ENCODE measurements at places on chromosomes 7 and 10.

GRCh38 chr7:146290746-146291145 is 174.1 kb downstream of the CNTNAP2 start:
- no peak for DNase-seq

DNA sequence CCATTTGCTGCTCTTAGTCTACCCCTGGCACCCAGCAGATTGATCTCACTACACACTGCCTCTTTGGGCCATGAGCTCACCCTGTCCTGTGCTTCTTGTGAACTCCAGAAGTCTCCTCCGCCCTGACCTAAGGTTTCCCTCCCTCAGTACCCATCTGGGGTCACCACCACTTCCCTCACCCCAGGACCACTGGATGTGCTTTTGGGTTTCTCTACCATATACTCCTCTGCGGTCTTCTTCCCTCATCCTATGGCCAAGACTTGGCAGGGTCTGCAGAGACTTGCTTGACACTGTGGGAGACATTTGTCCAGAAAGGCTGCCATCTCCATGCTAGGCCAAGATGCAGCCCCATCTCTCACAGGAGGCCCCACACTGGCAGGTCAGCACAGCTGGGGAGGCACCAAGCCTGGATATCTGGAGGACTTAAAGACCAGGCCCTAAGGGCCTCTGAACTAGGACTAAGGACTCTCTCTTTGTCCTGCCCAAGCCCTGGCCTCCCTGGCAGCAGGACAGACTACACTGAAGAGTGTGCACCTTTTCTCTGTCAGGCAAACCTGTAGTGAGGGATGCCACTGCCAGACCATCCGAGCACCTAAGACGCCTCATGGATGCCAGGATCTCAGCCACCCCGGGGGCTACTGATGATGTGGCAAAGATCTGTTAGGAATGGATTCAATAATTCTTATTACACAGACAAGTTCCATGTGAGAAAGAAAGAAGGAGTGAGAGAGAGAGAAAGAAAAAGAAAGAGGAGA is 134.6 kb downstream of the ZNF467 start:
- DNase-seq = no peak

- DNase-seq = no peak
These were observed 2.2 kb upstream of the GRIFIN start for GRCh38 chr7:2478399-2478785.

DNA sequence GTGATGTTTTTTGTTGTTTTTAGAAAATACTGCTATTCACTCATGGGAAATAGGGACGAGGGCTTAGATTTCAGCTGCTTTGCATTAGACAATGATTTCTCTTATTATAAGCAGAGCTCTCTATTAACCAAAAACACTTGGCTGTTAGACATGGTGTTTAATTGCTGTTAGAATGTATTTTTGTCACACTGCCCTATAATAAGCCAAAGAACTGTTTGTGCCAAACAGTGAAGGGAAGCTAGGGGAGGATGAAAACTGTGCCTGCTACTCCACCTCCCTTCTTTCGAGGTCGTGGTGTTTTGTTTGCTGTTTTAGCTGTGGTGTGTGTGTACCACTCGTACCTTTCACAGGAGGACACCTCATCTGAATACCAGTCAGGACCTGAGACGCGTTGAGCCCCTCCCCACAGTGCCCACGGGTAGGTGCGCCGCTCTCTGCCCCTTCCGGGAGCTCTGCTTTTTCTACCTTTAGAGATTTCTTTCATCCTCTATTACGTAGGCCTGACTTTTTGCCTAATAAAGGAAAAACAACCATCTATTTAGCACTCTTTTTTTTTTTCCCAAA is 57.9 kb downstream of the CUX1 start:
- no peak for DNase-seq

DNA sequence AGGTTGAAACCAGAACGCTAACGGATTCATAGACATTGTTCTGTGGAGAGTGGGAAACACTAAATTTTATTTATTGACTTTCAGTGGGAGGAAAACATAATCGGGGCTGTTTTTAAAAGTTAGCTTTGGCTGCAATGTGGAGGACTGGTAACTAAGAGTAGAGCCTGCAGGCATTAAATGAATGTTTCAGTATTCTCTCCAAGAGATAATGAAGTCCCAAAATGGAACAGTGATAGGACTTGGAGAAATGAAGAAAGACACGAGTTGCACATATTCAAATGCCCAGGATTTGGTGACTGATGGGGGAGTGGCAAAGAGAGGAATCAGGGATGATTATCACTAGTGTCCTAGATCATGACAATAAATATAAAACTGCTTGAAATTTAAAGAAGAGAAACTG is 359.8 kb upstream of the LRRTM3 start:
- DNase-seq = no peak

GRCh38 chr7:3240826-3241430 is 60.1 kb upstream of the SDK1 start:
- no peak for DNase-seq

DNA sequence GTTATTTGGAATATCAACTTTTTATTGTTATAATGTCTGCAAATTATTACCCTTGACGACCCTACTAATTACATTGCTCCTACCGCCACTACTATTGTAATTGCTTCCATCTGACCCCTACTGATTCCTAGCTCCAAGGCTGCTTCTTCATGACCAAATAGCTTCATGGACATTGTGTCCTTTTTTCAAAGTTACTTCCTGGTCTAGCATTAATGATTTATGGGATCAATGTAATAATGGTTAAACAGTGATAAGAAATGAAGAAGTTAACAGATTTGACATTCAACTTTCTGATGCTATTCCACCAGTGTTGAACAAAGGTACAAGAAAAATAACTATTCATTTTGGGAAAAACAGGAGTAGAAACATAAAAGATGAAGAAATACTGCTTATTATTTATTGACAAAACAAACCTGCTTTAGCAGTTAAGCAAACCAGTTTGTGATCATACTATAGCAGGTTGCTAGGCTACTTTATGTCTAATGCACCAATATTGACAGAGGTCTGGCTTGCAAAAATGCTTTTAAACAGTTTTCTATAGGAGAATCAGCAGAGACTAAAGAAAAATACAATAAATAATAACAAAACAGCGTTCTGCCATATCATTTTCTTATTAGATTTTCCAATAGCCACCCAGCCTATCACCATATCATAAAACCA is 125.8 kb downstream of the PCLO start:
- no peak for DNase-seq

GRCh38 chr10:1363446-1364121 is 307.4 kb downstream of the WDR37 start:
- DNase-seq = no peak

DNA sequence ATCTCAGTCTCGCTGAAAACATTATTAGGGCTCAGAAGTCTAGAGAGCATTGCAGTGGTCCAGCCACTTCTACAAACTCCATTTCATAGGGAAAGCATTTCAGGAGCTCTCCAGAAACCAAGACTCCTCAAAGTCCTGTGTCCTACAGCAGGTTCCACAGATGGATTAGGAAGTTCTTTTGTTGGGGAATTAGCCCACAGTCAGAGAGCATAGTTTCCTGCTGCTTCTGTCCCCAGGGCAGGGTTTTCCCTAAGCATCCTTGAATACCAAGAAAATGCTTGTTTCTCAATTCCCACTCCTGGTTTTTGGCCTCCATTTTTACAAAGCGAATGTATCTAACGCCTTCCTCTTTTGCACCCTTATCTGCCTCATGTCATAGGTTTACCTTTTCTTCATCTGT is 235.9 kb upstream of the PODXL start:
- no peak for DNase-seq

DNA sequence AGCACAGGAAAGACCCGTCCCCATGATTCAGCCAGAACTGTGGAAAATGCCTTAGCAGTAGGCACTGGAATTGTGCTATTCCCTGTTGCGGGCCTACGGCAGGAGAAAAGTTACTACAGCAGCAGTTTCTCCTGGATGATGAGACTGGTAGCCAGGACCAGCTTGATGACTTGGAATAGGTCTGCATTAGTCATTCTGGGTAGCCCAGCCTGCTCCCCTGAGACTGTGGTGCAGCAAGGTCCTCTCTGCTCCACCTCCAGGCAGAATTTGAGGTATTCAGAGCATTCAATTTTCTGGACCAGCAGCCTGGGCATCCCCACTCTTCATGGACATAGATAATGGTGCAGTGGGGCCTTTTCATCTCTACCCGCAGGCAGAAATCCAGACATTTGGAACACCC is 490.0 kb downstream of the SH2D4B start:
- DNase-seq = no peak

- DNase-seq = no peak
These were observed 209.4 kb upstream of the FOXK1 start for GRCh38 chr7:4472728-4473127.

- DNase-seq = peak; percentile 90
These were observed 48.3 kb downstream of the NPVF start for GRCh38 chr7:25179771-25180591.

DNA sequence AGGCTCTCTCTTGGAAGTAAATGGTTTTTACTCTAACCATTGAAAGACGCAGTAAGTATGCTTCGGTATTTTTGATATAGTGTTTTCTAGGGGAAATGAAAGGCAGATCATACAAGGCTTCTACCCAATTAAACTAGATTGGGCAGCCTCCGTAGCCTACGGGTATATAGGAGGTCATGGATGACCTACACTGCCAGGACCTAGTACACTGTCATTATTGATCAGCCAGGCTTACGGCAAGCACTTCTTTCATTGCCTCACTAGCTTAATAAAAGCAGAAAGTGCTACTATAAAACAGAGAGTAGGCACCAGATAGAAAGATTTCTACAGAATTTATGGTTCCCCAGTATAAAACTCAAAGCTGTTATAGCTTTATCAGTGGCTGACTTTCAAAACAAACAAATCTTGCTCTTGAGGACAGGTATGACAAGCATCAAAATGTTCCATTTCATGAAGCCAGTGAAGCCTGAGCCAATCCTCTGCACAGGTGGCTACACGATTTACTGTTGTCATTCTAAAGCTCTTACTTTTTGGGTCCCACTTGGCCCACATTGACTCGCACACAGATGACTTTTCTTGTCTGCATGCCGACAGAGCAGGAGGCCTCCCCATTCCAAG is 358.1 kb downstream of the THSD7A start:
- DNase-seq = no peak

- no peak for DNase-seq
These were observed 121.6 kb upstream of the UNC5B start for GRCh38 chr10:71090801-71091200.

- DNase-seq = no peak
These were observed 124.8 kb downstream of the ADCY1 start for GRCh38 chr7:45699015-45699309.

DNA sequence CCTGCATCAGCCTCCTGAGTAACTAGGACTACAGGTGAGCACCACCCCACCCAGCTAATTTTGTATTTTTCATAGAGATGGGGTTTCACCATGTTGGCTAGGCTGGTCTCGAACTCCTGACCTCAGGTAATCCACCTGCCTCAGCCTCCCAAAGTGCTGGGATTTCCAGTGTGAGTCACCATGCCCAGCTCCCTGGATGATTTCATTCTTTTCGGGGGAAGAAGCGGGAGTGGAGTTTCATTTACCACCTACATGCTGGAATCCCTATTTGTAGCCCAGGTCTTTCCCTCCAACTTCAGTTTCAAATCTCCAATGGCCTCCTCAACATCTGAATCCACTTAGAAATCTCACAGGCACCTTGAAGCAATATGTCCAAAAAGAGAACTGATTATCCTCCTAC is 2.9 kb upstream of the BTRC start:
- DNase-seq = no peak

- DNase-seq = no peak
These were observed 1.2 kb downstream of the ING3 start for GRCh38 chr7:120951826-120952225.

- DNase-seq = no peak
These were observed 4.4 kb downstream of the ZNF32 start for GRCh38 chr10:43644252-43644651.

DNA sequence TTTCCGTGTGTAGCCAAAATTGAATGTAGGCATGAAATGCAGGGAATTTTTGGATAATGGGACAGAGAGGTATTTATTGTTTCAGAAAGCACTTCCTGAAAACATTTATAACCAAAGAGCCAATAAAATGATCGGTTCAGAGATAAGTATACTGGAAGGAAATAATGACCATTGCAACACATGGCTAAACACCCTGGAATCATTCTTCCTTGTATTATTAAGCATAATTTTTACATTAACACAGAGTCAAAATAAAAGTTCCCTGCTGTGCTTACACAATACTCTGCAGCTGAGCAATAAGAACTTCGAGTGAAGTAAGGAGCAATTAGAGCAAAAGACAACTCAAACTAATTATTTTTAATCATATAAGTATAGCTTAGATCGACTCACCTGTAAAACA is 648.3 kb downstream of the TNS3 start:
- DNase-seq = no peak

GRCh38 chr10:111560027-111560426 is 483.2 kb downstream of the ADRA2A start:
- no peak for DNase-seq

Measured in activated gamma-delta T cell (primary cell).